ENCODE measurements at places on chromosomes 12 and 14.
A peak's percentile ranks its signal among the peaks of the same experiment; 100 is the strongest.

DNA sequence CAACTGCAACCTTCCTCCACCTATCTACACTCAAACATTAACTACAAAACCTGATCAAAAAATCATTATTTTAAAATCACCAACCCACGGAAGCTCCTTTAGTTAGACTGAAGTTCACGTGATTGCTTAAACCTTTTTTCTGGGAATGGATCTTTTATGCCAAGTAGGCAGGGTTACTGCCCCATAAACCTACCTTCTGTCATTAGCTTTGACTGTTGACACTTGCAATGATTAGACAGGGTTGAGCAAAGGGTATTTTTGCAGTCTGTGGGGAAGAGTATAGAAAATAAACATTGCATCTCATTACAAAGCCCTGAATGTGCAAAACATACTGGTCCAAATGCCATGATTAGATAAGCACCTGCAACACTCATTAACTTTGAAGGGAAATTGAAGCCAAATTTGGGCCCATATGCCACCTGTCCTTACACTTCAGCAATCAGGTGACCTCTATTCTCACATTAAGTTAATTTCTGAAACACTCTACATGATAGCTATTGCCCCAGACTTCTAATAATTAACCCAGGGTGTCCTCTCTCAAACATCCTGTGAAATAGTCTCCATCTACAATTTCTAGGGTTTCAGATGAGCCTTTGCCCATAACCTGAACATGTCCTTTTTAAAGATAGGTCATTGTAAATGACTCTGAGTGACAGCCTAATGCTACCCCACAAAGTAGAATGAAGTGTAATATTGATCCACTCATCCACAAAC, 156.0 kb upstream of the PLEKHG7 start:
- DNase-seq: no peak

DNA sequence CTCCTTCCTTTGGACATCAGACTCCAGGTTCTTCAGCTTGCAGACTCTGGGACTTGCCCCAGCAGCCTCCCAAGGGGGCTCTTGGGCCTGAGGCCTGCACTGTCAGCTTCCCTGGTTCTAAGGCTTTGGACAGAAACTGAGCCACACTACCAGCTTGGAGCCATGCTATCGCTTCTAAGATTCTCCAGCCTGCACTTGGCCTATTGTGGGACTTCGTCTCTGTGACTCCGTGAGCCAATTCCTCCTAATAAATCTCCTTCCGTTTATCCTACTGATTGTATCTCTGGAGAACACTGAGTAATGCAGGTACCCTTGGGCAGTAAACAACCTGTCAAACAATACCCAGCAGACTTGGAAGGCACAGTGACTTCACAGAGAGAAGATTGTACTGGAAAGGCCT, 24.9 kb upstream of the RHOJ start:
- DNase-seq: no peak

DNA sequence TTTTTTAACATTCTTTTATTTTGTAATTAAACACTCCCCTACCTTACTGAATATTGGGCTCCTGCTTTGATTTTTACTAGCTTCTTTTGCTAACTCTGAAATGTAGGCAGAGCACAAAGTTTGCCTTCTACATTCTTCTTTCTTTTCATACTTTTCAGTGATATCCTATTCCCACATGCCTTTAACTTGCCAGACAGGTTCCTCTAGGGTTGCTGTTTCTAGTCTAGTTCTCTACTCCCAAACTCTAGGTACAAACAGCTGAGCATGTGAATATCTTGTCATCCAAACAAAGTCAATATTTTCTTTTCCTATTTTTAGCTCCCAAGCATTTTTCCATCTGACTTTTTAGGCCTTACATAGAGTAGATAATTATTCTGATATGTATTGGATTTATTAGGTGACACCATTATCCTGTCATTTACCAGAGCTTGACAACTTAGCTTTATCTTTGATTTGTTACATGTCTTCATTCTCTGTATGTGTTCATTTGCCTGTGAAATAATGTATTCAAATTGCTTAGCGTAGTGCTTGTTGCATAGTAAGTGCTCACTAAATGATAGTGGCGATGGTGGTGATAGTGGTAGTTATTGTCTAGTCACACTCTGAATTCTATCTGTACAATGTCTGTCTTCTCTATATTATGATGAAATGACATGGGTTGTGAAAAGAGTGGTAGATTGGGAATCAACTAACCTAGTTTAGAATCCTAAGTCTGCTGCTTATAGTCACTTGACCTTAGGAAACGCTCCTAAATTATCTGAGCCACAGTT, 73.6 kb upstream of the DNM1L start:
- peak; percentile 38 for DNase-seq

- DNase-seq: no peak
Observed at GRCh38 chr12:100061814-100062213, 77.1 kb upstream of the ANKS1B start.

GRCh38 chr14:99347561-99347960, 75.6 kb upstream of the BCL11B start:
- no peak for DNase-seq

DNA sequence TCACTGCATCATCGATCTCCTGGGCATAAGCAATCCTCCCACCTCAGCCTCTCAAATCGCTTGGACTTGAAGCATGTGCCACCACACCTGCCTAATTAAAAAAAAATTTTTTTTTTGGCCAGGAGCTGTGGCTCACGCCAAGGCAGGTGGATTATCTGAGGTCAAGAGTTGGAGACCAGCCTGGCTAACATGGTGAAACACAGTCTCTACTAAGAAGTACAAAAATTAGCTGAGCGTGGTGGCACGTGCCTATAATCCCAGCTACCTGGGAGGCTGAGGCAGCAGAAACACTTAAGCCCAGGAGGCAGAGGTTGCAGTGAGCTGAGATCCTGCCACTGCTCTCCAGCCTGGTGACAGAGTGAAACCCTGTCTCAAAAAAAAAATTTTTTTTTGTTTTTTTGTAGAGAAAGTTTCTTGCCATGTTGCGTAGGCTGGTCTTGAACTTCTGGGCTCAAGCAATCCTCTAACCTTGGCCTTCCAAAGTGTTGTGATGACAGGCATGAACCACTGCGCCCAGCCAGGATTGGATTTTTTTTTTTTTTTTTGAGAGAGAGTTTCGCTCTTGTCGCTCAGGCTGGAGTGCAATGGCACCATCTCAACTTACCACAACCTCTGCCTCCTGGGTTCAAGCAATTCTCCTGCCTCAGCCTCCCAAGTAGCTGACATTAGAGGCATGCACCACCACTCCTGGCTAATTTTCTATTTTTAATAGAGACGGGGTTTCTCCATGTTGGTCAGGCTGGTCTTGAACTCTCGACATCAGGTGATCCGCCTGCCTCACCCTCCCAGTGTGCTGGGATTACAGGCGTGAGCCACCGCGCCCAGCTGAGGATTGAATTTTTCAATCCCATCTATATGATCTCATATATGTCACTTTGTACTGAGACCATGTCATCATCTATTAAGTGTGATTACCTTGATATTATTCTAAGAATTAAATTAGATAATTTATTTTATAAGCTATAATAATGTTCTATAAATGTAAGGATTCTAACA, 12.4 kb downstream of the SLC2A3 start:
- no peak for DNase-seq

GRCh38 chr12:121872546-121873215, 14.0 kb upstream of the HPD start:
- DNase-seq: no peak
